Hypothalamus (tissue), 51 donors: ENCODE measurements at places on chromosomes 12 and 14.

GRCh38 chr12:126051611-126052107, 986.4 kb downstream of the AACS start:
- no peak for DNase-seq

DNA sequence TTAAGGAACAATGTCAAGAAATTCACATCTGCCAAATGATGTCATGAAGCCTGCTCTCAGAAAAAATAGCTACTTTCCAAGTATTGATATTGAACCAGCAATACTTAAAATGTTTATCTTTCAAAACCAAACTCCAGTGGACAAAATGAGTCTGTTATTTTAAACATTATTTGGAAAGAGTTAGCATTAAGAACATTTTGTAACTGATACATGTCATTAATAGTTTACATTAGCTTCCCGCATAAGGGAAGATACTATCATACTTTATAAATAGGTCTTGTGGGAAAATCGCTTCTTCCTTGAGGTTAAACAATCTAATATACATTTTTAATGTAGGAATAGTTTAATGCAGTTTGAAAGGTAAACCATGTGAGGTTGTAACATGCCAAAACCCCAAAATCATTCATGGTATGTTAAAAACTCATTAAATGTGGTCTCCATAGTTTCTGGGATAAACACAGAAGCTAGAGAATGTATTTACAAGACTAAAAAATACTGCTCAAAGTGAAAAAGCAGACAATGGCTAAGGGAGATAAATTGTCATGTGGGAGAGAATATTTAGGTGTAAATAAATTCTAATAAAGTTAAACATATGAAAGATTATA, 73.4 kb upstream of the ATP2B1 start:
- DNase-seq: no peak

- no peak for DNase-seq
Measured at GRCh38 chr14:52840877-52841276, 49.5 kb upstream of the GNPNAT1 start.

DNA sequence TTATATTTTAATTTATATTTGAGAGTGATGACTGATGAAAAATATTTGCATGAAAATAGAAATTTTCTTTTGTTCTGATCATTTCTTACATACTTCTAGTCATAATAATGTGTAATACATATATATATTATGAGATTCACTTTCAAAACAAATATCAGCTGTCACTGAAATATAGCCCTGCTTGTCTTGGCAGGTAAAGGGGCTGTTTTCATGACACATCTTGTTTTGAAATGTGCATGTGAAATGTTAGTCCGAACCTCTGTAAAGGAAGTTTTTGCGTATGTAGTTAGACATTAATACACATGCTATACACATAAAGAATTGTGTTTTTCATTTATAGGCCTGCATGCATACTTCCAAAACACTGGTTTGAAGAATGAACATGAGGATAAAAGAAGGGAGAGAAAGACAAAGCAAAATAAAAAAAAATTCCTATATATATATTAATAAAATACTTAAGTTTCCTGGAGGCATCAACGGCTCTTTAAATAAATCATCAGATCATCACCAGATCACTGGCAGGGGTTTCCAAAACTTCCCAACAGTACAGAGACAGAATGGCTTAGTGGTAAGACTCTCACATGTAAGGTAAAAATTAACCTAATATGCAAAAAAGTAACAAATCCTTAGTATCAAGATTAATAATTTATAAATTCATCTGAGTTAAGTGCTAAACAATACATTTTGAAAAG, 60.1 kb downstream of the SEL1L start:
- no peak for DNase-seq

- no peak for DNase-seq
Measured at GRCh38 chr14:68491793-68492192, 301.1 kb downstream of the ZFP36L1 start.

DNA sequence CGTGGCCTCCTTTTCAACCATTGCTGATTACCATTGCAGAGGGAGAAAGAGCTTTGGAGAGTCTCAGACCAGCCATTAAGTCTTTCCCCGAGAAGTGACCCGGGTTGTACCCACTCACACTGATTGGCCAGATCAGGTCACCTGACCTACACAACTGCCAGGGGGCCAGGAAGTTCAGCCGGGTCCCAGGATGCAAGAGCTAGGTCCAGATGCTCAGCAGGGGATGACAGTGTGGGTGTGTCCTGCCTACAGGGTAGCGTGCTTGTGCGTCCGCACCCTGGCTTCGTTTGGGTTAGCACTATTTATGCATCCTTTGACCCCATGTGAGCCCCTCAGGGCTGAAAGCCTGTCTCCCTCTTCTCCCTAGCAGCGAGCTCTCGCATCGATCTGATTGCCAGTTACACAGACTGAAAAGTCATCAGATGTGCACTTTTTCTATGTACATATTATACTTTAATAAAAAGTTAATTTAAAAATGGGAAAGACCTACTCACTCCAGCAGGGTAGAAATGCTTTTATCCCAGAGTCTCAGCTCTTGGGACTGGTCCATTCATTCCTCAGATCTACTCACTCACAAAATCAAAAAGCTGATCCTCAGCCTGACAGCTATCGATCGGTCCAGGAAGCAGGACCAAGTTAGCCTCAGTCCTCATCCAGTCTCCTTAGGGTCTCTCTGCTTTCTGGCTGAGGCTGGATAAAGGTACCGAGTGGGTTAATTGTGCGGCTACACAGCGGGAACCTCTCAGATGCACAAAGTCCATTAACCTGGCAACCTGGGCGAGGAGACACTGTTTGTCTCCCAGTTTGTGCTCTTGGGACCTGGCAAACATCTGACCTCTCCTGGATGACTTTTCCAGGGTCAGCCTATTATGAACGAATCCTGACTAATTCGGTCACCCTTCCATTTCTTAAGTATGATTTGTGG, 68.0 kb downstream of the SERPINA3 start:
- DNase-seq: no peak

- no peak for DNase-seq
Measured at GRCh38 chr12:71896205-71896882, 42.3 kb upstream of the TPH2 start.

DNA sequence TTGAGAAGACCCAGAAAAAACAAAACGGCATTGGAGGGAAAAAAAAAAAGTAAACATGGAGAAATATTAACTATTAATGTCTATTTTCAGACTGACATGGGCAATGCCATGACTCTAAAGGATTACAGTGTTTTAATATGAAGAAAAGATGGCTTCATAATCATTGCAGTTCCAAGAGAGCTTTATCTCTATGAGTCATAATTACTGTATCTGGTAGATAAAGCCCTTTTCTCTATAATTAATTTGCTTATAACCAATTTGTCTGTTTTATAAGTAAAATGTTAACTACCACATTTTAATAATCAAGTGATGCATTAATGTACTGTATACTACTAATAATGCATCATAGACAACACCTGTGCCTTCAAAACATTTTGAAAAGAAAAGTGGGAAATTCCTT, 59.7 kb downstream of the CLIP1 start:
- no peak for DNase-seq

- no peak for DNase-seq
Measured at GRCh38 chr14:62692490-62693106, 352.7 kb downstream of the KCNH5 start.

- no peak for DNase-seq
Measured at GRCh38 chr12:67988601-67989021, 636 bp upstream of the IFNG-AS1 start.

- no peak for DNase-seq
Measured at GRCh38 chr14:92495027-92495426, 18.6 kb upstream of the RIN3 start.

GRCh38 chr12:45216230-45216982, 511 bp downstream of the ANO6 start:
- DNase-seq: no peak

DNA sequence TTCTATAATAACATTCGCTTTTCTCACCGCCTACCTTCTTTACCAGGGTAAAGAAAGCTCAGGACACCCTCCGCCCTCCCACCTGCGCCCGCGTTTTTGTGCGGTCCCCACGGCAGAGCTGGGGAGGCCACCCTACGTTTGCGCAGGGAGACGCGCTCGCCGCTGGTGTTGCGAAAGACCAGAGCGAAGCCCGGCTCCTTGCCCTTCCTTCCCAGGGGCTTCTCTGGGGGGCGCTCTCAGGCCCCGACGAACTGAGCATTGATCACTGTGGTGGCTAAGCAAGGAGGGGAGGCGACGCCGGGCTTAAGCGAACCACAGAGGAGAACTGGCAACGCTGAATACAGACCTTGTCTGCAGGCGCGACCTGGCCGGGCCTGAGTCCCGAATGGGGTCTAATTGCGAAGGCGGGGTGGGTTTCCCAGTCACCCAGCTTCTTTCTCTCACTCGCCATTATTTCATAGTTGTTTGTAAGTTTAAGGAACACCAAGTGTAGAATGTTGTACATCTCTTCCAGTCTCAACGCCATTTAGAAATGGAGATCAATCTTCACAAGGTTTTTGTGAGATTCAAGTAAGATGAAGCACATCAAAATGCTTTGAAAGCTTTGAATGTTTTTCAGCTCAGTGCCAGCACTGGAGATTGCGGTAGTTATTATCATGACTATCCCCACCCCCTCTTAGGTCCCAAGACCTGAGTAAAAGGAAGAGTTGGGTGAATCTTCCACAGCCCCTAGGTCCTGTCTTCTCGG, 1.7 kb upstream of the NKX2-1 start:
- no peak for DNase-seq

- DNase-seq: no peak
Measured at GRCh38 chr14:92963301-92964123, 40.6 kb downstream of the CHGA start.

GRCh38 chr12:81953541-81953940, 194.4 kb upstream of the PPFIA2 start:
- no peak for DNase-seq

DNA sequence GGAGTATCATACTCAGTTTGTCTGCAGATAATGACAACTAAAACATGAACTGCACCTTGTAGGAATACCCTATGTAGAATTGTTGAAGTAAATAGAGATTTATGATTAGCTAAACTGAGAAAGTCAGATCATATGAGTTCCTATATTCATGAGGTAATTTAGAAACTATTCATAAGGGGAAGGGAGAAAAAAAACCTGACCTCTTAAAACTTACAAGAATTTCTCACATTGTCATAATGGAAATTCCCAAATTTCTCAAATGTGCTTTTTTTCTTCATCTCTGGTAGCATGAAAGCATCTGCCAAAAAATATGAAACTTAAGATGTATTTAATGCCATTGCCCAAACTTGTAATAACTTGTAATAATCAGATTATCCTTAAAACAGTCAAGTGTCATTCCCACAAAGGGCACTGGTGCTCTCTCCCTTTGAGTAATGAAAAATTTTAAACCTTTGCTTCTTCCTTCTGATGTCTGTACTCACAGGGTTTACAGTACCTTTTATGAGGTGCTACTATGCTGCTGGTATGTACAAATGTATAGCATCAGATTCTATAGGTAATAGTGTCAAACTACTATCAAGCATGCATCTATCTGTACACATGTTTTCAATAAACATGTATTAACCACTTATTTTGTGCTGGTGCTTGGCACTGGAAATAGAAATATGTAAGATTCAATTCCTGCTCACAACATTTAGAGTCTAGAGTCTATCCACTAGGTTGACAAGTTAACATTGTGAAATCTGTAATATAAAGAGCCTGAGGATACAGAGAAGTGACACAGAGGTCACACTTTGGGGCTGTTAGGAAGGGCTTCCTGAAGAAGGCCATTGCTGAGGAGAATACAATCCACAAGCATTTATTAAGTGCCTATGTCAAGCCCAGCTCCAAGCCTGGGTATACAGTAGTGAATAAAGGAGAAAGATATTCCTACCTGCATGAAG, 17.4 kb upstream of the DRAM1 start:
- DNase-seq: no peak

DNA sequence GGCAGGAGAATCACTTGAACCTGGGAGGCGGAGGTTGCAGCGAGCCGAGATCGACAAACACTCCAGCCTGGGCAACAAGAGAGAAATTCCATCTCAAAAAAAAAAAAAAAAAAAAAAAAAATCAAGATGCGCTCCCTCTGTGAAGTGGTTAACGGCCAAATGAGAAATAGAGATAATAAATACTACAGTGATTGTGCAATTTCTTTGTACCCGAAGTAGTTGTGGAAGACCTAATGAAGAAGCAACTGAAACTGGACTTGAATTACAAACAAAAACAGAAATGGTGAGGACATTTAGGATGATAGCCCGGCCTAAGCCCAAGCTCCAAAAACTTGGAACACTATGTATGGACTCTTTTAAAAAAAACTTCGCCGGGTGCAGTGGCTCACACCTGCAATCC, 44.2 kb upstream of the CDK17 start:
- no peak for DNase-seq

GRCh38 chr12:121709478-121709961, 3.0 kb upstream of the TMEM120B start:
- DNase-seq: no peak
